Adrenal gland (tissue), 19 donors: ENCODE measurements at places on chromosomes 1 and 21. TPM values are rescaled to one million over a fixed set of nuclear protein-coding genes. Genes with fewer than 3 reads are reported as not detected.

- DNase-seq = no peak
Observed at GRCh38 chr1:159163614-159164228, 7.7 kb upstream of the CADM3 start.

GRCh38 chr1:169468982-169469381 lies 16.8 kb downstream of the SLC19A2 start:
- DNase-seq = no peak

GRCh38 chr21:42051788-42052187 lies 19.3 kb upstream of the UMODL1 start:
- no peak for DNase-seq

- no peak for DNase-seq
Observed at GRCh38 chr1:114088392-114089299, 65.0 kb downstream of the SYT6 start.

DNA sequence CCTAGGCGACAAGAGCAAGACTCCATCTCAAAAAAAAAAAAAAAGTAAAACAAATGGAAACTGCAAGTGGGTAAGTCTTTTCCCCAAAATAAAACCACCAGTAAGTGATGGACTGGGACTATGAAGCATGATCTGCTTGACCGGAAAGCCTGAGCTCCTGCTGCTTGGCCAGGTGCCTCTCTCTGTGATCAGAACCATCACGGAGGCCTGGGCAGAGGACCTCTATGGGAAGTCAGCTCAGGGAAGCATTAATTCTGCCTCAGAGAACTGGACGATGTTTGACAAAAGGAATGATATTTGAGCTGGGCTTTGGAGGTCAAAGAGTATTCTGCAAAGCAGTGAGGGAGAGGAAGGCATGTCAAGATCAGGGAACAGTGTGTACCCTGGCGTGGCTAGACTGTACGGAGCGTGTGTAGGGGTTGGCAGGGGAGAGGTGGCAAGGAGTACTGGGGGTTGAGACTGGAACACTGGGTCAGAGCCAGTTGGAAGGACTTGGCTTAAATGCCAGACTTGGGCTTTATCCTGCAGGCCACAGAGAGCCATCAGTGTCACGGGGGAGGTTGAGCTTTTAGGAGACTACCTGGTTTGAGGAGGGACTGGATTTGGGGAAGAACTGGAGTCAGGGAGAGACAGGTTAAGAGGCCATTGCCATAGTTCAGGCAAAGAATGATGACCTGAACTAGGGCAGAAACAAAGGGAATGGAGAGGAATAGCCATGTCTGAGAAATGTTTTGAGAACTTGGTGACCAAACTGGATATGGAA lies 16.4 kb downstream of the ATP1A2 start:
- DNase-seq = no peak

GRCh38 chr1:100942304-100943046 lies 46.6 kb downstream of the SLC30A7 start:
- no peak for DNase-seq

DNA sequence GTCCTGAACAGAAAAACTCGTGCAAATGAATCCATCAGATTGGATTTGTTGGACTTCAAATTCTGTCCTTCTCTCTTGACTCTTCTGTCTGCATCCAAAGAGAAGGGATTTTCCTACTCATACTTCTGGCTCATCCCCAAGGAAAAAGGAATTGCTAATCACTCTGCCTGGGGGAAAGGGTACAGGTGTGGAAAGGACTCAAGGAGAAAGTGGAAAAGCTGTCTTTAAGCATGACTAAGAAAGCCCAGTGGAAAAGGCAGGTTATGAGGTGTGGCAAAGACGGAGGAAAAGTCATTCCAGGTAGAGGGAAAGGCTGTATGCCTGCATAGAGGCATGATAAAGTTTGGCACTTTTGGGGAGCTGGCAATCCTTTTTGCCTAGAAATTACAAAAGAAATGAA lies 43.4 kb downstream of the PTGS2 start:
- no peak for DNase-seq

- DNase-seq = no peak
Observed at GRCh38 chr1:27179979-27180378, 25.1 kb upstream of the SLC9A1 start.

DNA sequence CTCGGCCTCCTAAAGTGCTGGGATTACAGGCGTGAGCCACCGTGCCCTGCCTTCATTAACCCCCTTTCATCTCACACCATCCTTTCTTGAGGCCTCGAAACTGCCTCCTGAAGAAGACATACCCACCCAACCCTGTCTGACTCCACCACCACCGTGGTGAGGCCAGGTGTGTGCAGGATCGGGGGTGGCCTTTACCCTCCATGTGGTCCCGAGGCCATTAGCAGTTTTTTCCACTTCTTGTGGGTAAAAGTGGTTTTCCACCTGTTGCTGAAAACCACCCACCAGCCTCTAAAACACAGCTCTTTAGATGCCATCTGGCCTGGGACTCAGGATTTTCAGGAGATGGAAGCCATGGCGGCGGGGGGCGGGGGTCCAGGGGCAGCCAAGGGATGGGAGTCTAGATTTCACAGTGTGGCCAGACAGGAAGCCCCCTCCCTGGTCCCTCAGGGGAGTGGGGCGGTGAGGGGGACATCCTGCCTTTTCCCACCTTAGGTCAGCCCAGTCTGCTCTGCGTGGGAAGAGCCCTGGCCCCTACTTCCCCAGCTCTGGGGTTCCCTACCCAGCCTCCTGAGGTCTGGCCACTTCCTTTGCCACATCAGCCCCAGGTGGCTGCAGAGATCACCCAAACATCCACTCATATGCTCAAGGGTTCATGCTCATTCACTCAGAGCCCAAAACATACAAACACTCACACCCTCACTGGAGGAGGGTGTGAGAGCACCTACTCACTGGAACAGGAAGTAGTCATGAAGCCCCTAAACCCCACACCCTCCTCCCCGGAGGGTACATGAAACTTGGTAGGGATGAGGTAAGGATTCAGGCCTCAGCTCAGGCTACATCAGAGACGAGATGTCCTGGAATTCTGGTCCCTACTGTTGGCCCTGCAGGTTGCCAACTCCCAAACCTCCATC lies 2.3 kb downstream of the FGR start:
- DNase-seq = no peak

DNA sequence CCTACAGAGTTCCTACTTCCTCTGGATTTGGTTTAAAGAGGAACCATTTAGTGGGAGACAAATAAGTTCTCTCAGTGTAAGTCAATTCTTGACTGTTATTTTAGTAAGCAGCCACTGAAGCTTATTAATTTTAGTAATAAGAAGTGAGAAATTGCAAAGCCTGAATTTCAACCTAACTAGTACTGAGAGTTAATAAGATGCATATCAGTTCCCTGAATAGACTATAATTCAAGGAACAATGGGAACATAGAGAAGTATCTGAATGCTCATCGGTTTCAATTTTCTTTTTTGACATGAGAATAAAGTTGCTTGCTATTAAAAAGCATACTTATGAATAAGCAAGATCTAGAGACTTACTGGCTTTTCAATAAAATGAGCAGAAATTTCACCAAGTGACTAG lies 8.0 kb upstream of the PPT1 start:
- no peak for DNase-seq

Gene KCNA10
- total RNA-seq = not detected

Gene WDR26
- 92.0 TPM for total RNA-seq

Gene PPIAL4G
- total RNA-seq = not detected
